ENCODE measurements at places on chromosomes 12 and 14.
A peak's percentile ranks its signal among the peaks of the same experiment; 100 is the strongest.

GRCh38 chr14:98177551-98177950, 1094.4 kb downstream of the BCL11B start:
- DNase-seq: peak; percentile 41

GRCh38 chr12:3275171-3276041, 198.2 kb downstream of the TSPAN9 start:
- DNase-seq: peak; percentile 30

- no peak for DNase-seq
Observed at GRCh38 chr12:3281588-3282383, 204.6 kb downstream of the TSPAN9 start.

DNA sequence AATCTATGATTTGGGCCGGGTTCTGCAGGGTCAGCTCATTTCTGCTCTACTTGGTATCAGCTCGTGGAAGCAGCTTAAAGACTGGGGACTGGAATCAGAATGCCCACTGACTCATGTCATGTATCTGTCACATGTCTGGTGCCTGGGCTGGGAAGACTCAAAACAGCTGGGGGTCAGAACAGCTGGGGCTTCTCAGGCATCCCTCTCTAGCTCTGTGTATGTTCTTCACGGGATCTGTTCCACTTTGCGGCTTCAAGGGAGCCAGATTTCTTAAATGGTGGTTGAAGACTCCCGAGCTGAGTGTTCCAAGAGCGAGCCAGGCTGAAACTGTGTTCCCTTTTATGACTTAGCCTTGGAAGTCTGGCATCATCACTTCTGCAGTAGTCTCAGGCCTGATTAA, 11.9 kb downstream of the AEBP2 start:
- DNase-seq: no peak

DNA sequence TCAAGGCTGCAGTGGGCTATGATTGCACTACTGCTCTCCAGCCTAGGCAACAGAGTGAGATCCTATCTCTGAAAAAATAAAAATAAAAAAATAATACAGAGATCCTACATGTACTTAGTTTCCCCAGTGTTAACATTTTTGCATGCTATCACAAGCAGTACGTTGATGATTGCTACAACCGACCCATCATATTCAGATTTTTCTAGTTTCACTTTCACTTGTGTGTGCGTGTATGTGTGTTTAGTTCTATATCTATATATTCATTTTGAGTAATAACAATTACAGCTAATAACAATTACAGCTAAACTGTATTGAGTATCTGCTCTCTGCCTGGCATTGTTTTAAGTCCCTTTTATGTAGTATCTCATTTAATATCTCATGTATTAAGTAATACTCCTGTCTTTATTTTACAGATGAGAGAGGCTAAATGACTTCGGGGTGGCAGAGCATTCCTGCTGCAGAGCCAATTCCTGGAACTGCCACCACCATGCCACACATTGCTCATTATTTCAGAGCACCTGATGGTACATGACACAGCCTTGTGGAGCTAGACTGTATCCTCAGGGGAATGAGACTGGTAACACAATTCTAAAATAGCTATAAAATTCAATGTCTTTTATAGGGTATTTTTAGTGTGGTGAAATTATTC, 153.1 kb downstream of the BCAT1 start:
- DNase-seq: no peak
